ENCODE measurements at places on chromosomes 6 and 20. TPM values are rescaled to one million over a fixed set of nuclear protein-coding genes. Genes with fewer than 3 reads are reported as not detected.

DNA sequence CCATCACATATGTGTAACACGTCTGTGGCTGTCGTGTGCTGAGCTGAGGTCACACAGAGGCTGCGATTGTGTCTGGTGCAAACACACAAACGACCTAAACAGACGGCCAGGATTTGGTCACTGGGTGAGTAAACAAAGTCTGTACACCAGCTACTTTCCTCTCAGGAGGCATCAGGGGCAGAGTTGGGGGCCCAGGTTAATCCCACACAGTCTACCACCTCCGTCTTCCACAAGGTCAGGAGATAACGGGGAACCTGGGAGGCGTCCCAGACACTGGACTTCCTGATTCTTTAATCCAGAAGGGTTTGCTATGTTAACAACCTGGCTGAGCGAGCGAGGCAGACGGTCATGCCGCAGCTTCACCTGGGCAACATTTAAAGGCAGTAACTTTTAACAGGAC, 1.5 kb downstream of the DACT2 start:
- no peak for DNase-seq

- no peak for DNase-seq
These were observed 97.4 kb upstream of the IFNGR1 start for GRCh38 chr6:137316626-137317025.

DNA sequence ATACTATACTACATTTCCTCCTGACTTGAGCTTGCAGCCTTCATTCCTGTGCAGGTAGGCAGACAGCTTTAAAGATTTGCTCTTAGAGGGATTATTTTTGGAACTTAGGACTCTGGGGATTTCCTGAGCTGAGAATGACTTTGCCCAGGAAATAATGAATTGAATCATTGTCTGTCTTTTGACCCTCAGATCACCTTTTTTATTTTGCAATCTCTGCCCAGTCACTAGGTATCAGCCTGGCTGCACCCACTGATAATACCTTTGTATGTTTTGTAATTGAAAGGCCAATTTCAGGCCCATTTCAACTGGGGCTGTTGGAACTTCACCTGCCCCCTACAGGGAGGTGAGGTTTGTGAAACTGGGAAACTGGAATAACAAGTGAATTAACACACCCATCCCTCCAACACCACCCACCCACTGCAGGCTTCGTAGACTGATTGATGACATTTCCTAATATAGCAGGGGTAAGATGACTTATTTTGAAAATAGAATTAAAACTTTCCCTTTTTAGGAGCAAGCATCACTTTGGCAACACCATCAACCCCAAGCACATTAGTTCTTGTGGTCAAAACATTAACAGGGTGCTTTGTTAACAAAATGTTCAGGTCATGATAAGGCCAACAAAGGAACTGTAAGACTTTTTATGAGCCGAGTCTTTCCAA, 157.1 kb upstream of the CENPW start:
- DNase-seq, result no peak

GRCh38 chr6:121664158-121664557, 228.7 kb downstream of the GJA1 start:
- no peak for DNase-seq

DNA sequence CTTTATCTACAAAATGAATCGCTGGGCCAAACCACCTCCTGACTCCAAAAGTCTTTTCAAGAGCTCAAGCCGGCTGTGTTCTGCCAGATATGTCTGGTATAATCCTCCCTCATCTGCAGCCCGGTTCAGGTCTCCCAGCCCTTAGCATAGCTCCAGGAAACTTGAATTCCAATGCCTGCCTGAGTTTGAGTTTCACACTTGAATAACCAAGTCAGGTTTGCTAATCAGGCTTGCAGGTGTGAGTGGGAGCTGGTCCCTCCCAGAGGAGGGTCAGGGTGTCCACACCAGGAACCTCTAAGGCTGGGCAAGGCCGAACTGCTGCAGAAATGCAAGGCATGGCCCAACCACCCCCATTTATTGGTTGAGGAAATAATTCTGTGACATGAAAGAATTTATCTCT, 96.6 kb downstream of the TMEM242 start:
- no peak for DNase-seq

DNA sequence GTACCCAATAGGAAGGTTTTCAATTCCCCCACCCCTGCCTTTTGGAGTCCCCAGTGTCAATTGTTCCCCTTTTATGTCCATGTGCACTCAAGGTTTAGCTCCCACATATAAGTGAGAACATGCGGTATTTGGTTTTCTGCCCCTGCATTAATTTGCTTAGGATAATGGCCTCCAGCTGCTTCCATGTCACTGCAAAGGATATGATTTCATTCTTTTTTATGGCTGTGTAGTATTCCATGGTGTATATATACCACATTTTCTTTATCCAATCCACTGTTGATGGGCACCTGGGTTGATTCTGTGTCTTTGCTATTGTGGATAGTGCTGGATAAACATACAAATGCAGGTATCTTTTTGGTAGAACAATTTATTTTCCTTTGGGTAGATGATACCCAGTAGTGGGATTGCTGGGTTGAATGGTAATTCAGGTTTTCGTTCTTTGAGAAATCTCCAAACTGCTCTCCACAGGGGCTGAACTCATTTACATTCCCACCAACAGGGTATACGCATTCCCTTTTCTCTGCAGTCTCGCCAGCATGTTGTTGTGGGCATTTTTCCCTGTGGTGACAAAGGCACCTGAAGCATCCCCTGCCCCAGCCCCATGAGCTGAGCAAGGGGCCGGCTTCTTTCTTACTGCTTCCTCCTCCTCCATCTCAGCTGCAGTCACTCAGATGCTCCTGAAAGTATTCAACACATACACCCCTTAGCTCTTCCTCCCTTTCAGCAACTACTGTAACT, 66.7 kb downstream of the ELOVL2 start:
- no peak for DNase-seq

DNA sequence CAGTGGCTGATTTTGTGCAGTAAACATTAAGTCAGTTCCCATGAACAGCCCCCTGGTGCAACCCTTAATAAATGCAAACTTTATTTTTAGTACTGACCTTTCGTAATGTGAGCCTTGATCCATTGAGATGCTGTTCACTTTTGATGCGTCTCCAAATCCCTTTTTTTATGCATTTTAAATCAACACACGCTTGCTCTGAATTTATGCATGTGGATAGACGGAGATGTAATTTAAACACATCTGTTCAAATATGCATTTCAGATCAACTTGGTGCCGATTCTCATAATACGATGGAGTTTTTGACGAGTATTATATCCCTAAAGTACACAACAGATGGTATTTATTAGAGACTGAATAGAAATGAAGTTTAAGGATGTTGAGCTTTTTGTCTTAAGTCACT, 505.7 kb downstream of the CDKAL1 start:
- no peak for DNase-seq

GRCh38 chr6:143248359-143248758, 187.7 kb downstream of the AIG1 start:
- no peak for DNase-seq

GRCh38 chr20:33567949-33568348, 78.1 kb downstream of the CBFA2T2 start:
- DNase-seq, result no peak

- DNase-seq, result no peak
These were observed 48.8 kb downstream of the PRR18 start for GRCh38 chr6:166259296-166259977.

DNA sequence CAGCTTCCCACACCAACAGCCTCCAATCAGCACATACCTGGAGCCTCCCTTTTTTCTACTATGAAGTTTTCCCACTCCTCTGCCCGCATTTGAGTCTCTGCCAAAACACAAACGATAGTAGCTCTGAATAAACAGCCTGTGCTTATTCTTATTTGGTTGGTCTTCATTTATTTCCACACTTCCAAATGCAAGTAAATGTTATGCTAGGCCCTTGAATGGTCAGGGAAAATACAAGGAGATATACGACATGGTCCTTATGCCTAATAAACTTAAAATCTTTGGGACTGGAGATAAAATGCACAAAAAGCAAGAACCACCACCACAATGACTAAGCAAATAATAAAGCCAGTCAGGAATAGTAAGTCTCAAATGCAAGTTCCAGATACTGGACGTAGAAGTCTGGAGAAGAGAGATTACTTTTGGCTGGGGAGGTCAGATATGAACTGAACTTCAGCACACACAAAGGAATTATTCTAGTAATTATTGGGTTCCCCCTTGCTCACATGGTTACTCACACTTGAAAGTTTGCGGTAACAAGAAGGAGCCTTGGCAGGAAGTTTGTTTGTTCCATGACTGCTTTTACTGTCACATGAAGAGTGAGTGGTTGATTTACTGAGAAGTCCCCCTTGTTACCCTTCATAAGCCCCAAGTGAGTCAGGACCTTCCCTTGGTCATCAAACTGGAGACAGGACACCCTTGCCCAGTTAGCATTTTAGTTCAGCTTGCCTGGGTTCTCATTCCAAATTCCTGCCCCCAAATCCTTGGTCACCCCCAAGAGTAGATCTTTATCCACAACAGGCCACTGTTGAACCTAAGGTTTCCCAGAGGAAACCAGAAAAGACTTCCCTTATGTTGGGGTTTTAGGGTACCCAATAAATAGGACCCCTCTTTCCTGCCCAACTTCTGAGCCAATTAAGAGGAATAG, 511.2 kb upstream of the JARID2 start:
- no peak for DNase-seq

GRCh38 chr6:169982461-169983386, 231.3 kb downstream of the ERMARD start:
- no peak for DNase-seq

DNA sequence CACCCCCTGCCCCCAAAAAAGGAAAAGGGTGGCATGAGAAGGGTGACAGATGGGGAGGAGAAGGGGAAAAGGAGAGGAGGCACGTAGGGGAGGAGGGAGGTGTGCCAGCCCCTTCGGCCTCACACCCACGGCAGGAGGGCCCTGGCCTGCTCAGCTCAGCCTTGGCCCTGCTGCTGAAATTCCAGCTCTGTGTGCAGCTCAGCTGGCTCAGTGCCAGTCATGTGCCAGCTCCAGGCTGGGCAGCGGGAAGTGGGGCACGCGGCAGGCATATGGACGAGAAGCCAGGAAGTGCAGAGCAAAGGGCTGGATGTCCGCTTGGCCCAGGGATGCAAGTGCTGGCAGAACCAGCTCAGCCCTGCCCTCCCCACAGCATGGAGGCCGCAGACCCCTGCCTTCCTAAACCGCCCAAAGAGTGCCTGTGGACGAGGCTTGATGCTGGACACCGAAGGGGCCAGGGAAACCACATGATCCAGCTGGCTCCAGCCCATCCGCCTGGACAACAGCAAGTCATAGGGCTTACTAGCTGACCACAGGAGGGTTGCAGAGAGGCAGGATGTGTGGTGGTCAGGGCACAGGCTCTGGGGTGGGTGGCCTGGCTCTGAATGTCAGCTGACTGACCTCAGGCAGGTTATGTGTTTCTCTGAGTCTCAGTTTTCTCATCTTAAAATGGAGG, 60.2 kb downstream of the NOL4L start:
- DNase-seq, result no peak

DNA sequence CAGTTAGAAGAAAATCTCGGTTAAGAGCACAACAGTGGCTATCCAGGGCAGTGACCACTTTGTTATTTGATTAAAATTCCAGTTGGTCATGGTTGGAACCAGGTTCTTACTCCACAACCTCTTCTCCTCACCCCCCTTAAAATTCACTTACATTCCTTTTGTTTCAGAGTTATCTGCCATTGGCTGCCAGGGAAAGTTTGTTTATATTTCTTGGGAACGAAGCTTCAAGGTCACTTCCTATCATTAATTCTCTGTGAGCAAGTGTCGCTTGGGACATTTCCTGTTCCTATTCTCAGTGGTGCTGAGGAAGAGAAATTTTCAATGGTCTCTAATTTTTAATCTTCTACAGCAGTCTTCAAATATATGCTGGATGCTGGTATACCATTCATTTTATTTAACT, 121.1 kb upstream of the COL21A1 start:
- DNase-seq, result no peak

GRCh38 chr6:24183584-24183983, 57.6 kb downstream of the NRSN1 start:
- no peak for DNase-seq

- DNase-seq, result no peak
These were observed 2.6 kb upstream of the HLA-B start for GRCh38 chr6:31359581-31359980.

The SIRPB2 gene
- not detected for total RNA-seq

The COL21A1 gene
- not detected for total RNA-seq

The PRSS16 gene
- total RNA-seq, result 0.49 TPM

The LEMD2 gene
- 102 TPM for total RNA-seq

The HSPA1A gene
- 30.6 TPM for total RNA-seq

The BMP7 gene
- not detected for total RNA-seq

The PERP gene
- total RNA-seq, result 2.3 TPM

The APOBEC2 gene
- total RNA-seq, result not detected
